ENCODE measurements at places on chromosomes 11 and 22. TPM values are rescaled to one million over a fixed set of nuclear protein-coding genes. Genes with fewer than 3 reads are reported as not detected.

DNA sequence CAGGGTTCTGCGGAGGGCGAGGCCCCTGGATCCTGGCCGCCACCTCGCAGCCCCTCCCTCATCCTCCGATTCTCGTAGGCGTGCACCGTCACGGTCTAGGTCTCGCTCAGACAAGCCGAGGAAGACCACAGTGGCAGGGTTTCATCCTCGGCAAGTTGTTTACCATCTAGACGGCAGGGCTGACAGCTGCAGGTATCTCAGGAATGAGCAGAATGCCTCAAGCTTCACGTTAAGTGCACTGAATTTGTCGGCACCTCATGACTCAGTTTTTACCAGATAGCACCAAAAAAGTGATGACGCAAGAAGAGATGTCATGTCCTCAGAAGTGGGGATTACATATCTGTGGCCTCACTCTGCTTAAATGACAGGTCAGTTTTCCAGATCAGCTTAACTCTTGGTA lies 35.1 kb downstream of the WT1 start:
- DNase-seq: no peak

DNA sequence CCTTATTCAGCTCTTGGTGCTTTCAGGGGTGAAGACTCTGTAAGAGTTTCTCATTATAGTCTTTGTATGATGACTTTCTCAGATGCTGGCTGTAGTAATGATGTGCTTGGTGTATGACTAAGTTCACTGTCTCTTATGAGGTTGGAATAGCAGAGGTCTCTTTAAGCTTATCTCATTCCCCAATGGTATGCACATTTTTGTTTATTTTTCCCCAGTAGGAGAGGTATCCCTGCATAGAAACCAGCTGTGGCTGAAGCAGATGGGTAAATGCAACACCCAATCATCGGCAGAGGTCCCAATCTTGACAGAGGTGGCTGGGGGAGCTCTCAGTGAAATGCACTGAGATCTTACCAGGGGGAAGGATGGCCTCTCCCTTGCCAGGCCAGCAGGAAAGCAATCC lies 34.6 kb downstream of the BBOX1 start:
- DNase-seq: no peak

- DNase-seq: no peak
Measured at GRCh38 chr11:7494086-7494745, 8.9 kb downstream of the OLFML1 start.

The ACRV1 gene
- not detected for total RNA-seq

The SHANK2 gene
- 5.8 TPM for total RNA-seq
